CMK (cell line): ENCODE measurements at places on chromosomes 2 and 18.

- DNase-seq: no peak
Measured at GRCh38 chr2:136381722-136382633, 264.0 kb upstream of the CXCR4 start.

DNA sequence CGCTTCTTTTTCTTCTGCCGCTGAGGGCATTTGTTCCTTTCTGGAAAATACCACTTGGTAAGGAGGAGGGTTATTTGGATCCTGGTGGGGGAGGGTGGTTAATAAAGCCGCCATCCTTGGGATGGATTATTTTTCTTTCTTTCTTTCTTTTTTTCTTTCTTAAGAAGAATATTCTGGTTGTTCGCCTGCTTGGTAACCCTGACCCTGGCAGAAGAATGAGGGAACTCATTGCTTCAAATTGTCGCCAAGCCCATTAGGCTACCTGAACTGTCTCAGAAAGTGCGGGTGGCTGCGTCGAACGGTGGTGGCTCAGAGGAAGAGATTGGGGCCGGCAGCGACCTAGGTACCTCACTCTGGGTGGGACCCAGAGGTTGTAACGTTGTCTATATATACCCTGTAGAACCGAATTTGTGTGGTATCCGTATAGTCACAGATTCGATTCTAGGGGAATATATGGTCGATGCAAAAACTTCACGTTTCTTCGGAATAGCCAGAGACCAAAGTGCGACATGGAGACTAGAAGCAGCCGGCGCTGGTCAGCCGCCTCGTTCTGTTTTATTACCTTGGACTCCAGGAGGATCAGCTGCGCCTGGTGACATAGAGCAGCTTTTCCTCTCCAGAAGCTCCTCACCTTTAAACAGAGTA, 1.3 kb upstream of the HOXD4 start:
- DNase-seq: no peak

- DNase-seq: peak; percentile 36
Measured at GRCh38 chr2:20326163-20326780, 24.4 kb downstream of the PUM2 start.

DNA sequence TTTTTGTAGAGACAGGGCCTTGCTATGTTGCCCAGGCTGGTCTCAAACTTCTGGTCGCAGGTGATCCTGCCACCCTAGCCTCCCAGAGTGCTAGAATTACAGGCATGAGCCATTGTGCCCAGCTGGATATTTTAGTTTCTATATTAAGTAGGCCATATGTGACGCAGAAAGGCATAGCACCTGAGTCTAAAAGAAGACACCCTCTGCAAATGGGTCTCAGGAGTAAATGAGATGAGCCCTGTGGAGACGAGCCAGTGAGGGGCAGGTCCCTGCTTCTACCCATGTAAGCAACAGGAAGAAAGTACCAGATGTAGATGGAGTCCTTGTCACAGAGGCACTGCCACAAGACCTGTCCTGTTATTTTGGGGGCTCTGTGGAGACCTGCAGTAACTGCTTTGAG, 322.4 kb downstream of the PTPRM start:
- no peak for DNase-seq

DNA sequence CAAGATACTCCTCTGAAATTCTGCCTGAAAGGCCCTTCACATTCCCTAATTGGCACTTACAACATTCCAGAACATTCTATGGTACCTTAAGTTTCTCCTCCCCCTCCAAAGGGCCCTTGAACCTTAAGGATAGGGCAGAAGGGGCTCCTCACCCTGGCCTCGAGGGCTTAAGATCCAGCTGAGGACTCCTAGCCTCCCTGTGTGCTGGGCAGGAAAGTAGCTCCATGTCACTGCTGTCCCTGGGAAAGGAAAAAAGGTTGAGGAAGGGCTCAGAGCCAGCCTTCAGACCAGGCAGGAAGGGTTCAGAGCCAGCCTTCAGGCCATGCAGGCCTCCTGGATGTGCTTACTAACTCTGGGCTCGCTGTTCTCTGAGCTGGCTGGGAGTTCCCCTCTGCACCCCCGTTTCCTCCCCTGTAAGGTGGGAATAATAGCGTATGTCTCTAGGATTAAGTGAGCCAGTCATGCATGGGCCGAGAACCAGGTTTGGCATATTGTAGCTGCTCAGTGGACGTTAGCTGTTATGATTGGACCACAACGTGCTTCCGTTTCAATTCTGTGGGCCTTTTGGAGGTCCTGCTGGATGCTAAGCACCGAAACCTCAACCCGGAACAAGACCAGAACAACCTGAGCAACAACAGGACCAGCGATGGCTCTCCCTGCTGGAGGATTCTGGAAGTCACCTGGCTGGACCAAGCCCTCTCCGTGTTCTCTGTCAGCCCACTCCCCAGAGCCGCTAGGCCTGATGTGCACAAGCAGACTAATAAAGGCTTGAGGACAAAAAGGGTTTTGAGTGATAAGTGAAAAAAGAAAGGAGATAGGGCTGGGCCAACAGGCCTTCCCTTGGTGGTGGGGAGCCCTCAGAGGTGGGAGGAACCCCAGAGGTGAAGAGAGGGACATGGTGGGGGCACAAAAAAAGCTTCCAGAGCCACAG, 1.0 kb upstream of the B3GNT7 start:
- no peak for DNase-seq

GRCh38 chr2:62304429-62305417, 108.8 kb downstream of the B3GNT2 start:
- peak; percentile 94 for DNase-seq

GRCh38 chr18:49865401-49865800, 52.1 kb upstream of the ACAA2 start:
- DNase-seq: no peak

GRCh38 chr18:653512-653911, 3.9 kb upstream of the TYMS start:
- no peak for DNase-seq

- DNase-seq: no peak
Measured at GRCh38 chr2:98550165-98550564, 58.1 kb downstream of the COA5 start.

DNA sequence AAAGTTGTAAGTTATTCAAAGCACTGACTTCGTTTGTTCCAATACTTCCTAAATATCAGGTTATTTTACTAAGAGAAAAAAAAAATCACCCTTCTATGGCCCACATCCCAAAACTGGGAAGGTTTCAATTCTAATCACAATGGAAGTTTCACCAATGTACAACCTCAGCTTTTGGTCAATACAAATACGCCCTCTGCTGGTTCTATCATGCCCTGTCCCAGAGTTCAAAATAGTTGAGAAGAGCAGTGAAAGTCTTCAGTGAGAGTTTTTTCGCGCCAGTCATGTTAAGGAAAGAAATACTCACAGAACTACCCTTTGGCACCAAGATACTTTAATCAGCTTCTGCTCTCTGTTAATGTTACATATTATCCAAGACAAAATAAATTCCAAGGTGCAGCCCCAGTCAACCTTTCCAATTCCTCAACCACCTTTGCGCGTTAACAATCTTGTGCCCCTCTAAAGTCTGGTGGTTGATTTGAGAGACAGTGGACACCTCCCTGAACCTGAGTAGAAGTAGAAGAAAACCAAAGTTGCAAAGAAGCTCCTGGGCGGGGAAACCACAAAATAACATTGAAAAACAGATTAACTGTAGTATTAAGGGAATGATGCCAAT, 59.9 kb downstream of the SUMO1 start:
- peak; percentile 25 for DNase-seq

DNA sequence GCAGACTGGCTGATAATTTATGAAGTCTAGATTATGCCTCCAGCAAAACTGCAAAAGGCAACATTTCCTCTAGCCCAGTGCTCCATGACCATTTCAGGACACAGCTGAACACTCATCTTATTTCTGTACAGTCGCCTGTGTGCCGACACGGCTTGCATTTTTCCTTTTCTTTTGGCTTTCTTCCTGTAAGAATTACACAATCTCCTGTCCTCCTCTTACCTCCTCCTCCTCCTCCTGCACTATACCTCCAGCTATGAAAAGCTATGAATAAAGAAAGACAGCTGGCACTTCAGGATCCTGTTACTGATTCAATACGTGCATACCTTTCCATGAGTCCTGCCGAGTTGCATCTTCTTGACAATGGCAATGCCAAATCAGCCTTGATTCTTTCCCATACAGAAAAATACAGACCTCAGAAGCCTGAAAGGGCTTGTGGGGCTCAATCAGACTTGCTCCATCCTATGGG, 32.2 kb upstream of the TRIB2 start:
- DNase-seq: no peak

DNA sequence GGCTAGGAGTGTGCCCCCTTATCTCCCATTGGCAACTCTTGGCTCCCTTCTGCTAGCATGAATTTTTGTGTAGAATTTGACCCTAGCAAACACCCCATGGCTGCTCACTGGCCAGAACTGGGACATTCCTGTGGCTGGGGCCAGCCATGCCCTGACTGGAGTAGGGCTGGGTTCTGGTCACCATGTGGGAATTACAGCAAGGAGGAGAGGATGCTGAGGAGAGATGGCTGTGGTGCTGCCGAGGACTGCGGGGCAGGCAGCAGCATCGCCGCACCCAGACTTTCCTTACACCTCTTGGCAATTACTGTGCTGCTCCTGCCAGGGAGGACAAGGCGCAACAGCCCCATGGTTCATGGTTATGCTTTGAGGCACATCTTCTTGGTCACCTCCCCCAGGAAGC, 12.7 kb downstream of the KCNF1 start:
- no peak for DNase-seq

DNA sequence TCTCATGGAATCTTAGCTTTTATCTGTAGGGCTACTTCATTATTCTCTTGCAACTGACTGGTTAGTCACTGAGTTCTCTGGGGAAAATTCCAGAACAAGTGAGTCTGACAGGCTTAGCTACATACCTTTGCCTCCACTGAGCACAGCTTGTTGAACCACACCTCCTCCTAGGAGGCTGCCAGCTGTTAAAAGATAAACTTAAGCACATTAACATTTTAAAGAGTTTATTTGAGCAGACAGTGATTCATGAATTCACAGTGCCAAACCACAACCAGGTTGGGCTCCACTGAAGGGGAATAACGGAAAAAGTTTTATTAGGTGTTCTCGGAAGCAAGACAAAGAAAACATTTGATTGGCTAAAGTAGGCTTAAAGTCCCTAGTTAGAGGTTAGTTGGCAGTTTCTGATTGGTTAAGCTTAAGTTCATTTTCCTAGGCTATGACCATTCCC, 12.5 kb upstream of the SLC38A11 start:
- no peak for DNase-seq

DNA sequence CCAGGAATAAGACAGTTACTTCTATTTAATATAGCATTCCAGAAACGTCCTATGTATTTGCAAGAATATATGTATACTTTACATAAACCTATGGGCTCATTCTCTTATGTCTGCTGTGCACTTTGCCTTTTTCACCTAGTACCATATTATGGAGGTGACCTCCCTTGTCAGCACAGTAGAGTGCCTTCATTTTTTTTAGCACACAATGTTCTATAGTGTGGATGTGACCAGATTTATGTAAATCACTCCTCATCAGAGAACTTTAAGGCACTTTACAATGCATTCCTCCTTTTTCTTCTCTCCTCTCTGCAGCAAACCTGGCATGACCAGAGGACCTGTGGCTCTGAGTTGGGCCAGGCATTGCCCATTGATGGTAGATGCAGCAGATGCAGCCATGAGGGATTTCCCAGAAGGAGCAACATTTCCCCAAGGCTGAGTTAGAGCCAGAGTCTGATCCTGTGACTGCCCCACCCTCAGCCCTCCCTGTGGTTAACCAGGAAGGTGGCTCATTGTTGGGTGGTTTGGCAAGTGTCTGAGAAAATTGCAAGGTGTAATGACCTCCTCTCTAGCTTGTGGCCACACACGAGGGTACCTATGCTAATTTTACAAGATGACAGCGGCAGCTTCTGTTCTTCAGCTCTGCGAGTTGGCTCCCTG, 76.5 kb upstream of the DLX2 start:
- DNase-seq: no peak

- no peak for DNase-seq
Measured at GRCh38 chr2:209369656-209370055, 54.2 kb upstream of the MAP2 start.

DNA sequence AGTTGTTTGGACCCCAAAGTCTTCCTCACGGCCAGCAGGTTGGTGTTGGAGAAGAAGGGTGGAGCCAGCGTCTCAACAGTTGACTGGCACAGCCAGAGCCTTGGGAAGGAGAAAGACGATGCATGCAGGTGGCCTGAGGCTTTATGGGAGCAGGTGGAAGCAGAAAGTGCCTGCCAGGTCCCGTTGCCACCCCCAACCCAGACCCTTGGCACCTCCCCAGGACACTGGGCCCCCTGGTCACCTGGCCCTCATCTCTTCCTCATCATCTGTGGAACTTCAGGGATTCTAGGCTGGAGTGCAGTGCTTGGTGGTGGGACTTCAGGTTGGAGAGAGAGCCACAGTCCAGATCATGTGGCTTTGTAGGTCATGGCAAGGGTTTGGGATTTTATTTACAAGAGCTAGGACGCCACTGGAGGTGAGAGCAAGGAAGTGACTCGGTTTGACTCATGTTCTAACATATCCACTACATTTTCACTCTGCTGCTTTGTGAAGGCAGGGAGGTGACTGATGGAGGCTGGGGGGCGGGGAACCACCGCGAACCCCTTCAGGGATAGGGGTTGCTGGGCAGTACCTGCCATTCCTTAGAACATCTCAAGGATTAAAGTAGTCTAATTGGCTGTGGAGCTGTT, 62.5 kb upstream of the B3GNT7 start:
- DNase-seq: no peak

- no peak for DNase-seq
Measured at GRCh38 chr2:227043981-227044380, 120.0 kb downstream of the COL4A4 start.

DNA sequence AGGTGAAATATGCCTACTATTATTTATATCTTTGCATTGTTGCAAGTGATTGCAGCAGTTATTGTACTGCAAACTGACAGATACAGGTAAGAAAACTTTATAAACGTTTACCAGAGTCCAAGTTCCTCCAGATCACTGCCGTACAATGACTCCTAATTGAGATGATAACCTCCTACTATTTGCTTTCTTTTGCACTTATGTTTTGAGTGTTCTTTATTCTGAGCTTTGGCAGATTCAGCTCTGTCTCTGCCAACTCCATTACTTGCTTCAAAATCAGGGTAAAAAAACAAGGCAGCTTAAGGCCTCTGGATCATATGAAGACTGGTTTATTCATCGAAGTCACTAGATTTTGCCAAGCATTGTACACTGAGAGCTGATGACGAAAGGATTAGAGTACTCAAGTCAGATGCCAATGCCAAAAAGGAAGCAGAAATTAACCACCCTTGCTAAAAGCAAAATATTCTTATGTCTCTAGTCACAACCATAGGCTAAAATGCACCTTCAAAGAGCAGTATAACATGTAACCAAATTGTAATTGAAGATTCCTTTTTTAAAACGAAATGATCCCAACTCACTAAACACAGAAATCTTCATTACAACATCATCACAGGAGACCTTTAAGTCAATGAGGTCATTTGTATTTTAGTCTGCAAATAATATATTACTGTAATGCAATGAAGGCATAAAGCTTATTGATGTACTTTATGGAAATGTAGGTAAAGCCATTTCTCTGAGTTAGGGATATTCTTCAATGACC, 10.5 kb upstream of the IKZF2 start:
- DNase-seq: no peak

DNA sequence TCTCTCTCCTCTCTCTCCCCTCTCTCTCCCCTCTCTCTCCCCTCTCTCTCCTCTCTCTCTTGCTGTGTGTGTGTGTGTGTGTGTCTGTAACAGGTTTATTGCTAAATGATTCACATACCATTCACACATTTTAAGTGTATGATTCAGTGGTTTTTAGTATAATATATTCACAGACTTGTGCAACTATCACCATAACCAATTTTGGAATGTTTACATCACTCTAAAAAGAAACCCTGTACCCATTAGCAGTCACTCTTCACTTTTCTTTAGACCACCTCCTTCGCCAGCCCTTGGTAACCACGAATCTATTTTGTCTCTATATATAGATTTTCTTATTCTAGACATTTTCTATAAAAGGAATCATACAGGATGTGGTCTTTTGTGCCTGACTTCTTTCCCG, 11.4 kb downstream of the THNSL2 start:
- no peak for DNase-seq

- peak; percentile 37 for DNase-seq
Measured at GRCh38 chr2:27322301-27322765, 564 bp downstream of the MPV17 start.
